T-helper 17 cell (primary cell): ENCODE measurements at places on chromosomes 12 and 14.

GRCh38 chr12:83971781-83972180 is 940.8 kb downstream of the SLC6A15 start:
- no peak for DNase-seq

DNA sequence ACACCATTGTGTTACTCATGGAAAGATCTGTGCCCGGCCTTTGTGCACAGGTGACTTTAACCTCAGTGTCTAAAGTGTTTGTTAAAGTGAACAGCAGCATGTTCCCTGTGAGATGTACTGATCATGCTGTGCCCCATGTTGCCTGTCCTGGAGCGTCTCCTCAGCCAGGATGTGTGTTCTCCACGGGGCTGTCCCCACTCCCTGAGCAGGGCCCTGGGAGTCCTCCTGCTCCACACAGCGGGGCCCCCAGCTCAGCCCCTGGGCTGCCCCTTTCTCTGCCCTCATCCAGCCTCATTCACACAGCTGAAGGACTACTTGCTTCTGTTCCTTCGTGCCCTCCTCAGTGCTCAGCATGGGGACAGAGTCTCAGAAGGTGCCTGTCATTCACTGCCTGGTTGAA is 131.5 kb downstream of the SLC38A6 start:
- no peak for DNase-seq

DNA sequence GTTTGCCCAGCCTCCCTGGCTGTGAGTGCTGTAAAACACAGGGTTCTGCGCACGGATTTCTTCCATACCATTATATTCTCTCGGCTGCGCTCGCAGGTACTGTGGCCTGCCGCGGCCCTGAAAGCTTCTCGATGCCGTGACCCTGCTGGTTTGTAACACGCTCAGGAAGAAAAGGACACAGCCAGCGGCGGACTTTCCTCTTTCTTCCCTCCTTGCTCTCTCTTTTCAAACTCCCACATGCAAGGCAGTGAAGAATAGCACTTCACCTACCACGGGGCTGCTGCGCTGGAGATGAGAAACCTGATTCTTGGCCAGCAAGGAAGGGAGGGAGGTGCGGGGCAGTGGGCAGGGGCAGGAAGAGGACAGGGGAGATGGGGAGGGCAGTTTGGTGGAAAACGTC is 130.2 kb downstream of the RBM19 start:
- DNase-seq = no peak

GRCh38 chr12:41067941-41068645 is 120.0 kb upstream of the PDZRN4 start:
- no peak for DNase-seq
